SK-N-SH (cell line): ENCODE measurements at places on chromosomes 7 and 10.
A peak's percentile ranks its signal among the peaks of the same experiment; 100 is the strongest.

DNA sequence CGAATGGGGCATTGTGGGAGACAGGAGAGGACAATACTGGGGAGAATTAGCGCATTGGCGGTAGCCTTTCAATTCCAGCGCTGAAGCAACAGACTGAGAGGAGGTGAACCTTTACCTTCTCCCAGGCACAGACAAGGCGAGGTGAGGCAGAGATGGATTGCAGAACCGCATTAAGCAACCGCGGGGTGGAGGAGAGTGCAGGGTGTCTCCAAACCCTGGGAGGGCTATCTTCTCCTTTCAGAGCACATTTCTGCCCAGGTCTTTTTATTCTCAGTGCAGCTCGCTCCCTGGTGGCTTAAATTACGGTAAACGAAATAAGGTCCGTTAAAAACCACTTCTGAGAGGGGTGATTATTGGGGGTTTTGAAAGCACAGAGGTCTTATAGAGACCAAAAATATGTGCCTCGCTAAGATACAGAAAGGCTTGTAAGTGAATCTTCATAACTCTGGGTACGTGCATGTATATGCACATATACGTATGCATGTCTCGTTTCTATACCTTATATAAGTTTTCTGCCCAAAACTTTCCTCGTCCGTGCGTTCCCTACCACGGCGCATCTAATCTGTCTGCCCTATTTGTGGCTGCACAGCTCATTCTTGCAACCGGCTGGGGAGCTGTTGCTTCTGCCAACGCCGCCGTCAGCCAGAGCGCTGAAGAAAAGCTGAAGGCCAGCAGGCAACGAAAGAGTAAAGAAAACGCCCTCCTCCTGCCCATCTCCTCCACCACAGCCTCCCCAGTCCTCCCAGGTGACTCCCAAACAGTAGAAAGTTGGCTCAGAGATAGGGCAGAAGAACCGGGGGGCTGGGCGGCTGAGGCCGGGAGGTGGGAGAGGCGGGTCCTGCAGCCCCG is 895 bp upstream of the ZNF804B start:
- peak; percentile 61 for DNase-seq

GRCh38 chr7:157482025-157482424 is 145.2 kb downstream of the DNAJB6 start:
- DNase-seq: no peak

- DNase-seq: no peak
Observed at GRCh38 chr10:279655-280054, 144.4 kb downstream of the ZMYND11 start.

DNA sequence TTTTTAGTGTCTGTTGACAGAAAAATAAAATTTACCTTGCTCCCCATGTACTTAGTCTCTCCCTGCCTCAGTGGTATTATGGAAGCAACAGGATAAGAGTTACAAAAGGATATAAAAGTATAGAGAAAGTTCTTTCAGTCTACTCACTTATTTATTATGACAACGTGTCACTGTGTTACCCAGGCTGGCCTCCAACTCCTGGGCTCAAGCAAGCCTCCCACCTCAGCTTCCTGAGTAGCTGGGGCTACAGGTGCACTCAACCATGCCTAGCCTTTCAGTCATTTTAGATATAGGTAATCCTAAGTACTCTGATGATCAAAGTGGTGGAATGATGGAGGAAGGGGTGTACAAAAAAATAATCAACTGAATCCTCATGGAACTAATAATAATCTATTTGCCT is 215.2 kb upstream of the MKLN1 start:
- DNase-seq: no peak

GRCh38 chr10:8315619-8316021 is 261.1 kb downstream of the GATA3 start:
- no peak for DNase-seq
